Stimulated activated naive CD8-positive, alpha-beta T cell treated with anti-CD3 and anti-CD28 coated beads, Interleukin-15, amount 100 ng/mL, for 72 hours (primary cell): ENCODE measurements at places on chromosomes 5 and 9.

GRCh38 chr5:159189310-159189709 lies 20.0 kb downstream of the RNF145 start:
- DNase-seq = no peak

- no peak for DNase-seq
These were observed 23.4 kb upstream of the MAMDC2 start for GRCh38 chr9:70020217-70020616.

DNA sequence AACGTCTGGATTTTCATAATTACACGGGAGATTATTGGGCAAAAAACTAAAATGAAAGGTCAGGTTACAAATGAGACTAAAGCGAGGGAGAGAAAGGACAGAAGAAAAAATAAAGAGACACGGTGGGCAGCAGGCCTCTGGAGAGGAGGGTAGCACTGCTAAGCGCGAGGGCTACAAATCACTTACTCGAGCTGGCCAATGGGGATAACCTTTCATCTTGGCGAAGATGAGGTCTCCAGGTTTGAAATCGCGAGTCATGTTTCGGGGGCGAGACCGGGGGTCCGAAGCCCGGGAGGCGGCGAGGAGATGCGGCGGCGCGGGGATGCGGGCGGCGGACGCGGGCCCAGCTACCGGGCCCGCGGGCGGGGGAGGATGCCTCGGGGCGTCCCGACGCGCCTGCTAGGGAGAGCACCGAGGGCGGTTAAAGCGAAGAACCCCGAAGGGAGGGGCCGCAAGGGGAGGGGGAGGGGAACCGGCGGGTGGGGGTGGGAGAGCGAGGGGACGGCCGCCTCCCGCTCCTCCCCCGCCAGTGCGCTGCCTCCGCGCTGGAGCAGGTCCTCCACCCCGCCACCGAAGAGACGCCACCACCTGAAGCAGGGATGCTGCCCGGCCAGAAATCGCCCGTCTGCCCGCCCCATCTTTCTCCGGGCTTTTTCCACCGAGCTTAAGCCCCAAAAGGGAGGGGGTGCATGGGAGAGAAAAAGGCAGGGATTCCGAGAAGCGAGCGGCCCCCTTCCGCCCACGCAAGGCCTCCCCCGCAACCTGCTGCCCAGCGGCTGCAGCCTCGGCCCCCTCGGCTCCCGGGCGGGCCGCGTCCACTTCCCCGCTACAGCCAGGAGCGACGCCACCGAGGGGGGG lies 610 bp downstream of the PSIP1 start:
- DNase-seq = peak; percentile 57

DNA sequence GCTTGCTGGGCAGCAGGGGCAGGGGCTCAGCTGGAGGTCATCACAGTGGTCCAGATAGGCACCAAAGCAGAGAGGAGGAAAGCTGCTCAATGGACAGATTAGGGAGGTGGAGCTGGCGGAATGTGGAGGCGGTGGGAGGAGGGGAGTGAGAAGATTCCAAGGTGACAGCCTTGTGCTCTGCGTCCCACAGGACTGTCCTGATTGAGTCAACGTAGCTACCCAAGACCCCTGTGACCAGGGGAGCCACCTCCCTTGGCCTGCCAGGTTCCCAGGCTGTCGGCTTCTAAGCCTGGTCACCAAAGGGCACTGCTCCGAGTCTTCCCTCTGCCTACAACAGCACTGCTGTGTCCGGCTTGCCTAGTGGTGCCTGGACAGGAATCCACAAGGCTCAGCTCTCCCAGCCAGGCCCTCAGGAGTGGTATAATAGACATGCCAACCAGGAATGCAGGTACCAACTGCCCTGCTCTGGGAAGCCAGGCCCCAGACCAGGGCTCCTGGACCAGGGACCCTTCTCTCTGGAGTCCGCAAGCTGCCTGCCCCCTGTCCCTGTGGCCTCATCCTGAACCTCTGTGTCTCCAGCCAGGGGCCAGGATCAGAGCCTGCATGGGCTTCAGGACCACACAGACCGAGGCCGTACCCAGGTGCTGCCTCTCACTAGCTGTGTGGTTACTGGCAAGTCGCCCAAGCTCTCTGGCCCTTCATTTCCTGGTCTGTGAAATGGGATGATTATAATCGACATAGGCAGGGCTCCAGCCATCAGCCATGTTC lies 67.9 kb downstream of the STK10 start:
- DNase-seq = no peak

GRCh38 chr5:112245656-112246055 lies 173.4 kb downstream of the EPB41L4A start:
- no peak for DNase-seq

DNA sequence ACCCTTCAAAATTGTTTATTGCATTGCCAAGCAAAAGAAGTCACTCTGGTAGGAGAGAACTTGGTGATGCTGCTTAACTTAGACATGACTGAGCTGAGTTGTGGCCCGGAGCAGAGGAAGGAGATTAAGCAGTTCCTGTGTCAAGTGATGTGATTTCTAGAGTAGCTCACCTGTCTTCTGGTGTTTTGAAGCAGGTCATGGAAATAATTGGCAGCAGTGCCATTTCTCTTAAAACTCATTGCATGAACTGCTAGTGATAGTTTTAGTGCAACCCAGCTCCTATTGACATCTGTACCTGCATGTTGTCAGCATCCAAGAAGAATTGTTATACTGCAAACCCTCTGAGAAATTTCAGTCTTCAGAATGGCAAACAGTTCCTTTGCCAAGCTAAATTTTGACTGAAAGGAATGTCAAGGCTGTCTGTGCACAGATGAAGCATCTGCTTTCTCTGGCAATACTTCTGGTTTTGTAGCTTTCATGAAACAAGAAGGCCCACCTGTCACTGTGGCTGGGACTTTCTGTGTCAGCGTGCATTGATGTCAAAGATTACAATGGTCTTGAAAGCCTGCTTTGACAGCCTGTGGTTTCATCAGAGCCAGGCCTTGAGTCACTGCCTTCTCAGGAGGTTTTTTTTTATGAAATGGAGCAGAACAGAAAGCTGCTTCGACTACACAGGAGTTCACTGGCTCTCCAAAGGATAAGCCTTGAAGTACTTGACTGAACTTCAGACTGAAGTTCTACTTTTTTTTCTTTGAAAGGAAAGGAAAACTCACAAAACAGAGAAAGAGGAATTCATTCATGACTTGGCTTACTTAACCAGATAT lies 90.6 kb downstream of the RALGPS1 start:
- peak; percentile 86 for DNase-seq
